Stimulated activated CD8-positive, alpha-beta memory T cell treated with anti-CD3 and anti-CD28 coated beads, Interleukin-4, amount 100 ng/mL, for 24 hours (primary cell): ENCODE measurements at places on chromosomes 3 and 15.

- DNase-seq = no peak
Observed at GRCh38 chr3:86914670-86915069, 76.3 kb downstream of the VGLL3 start.

DNA sequence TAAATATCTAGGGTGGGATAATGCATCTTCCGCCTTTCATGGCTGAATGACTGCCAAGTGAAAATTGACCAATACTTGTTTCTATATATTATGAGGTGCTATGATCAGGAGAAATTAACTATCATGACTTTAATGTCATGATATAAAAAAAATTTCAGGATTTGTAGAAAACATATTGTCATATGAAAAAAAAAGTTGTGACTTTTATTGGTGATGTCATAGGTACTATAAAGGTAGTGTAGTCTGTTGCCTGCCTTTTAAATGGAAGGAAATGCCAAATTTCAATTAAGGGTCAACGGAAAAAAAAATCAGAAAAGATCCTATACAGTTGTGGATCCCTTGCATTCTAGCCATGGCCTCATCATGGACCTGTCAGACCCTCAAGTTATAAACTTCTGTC lies 15.5 kb downstream of the LRRC3B start:
- no peak for DNase-seq

GRCh38 chr15:50059883-50060282 lies 59.1 kb downstream of the ATP8B4 start:
- DNase-seq = no peak

- DNase-seq = no peak
Observed at GRCh38 chr3:36678216-36679013, 85.9 kb downstream of the DCLK3 start.

- DNase-seq = no peak
Observed at GRCh38 chr3:46643701-46644100, 31.4 kb downstream of the FAM240A start.

- DNase-seq = no peak
Observed at GRCh38 chr3:178526291-178526690, 9.9 kb upstream of the KCNMB2 start.

GRCh38 chr3:107962946-107963345 lies 127.9 kb downstream of the CD47 start:
- no peak for DNase-seq

DNA sequence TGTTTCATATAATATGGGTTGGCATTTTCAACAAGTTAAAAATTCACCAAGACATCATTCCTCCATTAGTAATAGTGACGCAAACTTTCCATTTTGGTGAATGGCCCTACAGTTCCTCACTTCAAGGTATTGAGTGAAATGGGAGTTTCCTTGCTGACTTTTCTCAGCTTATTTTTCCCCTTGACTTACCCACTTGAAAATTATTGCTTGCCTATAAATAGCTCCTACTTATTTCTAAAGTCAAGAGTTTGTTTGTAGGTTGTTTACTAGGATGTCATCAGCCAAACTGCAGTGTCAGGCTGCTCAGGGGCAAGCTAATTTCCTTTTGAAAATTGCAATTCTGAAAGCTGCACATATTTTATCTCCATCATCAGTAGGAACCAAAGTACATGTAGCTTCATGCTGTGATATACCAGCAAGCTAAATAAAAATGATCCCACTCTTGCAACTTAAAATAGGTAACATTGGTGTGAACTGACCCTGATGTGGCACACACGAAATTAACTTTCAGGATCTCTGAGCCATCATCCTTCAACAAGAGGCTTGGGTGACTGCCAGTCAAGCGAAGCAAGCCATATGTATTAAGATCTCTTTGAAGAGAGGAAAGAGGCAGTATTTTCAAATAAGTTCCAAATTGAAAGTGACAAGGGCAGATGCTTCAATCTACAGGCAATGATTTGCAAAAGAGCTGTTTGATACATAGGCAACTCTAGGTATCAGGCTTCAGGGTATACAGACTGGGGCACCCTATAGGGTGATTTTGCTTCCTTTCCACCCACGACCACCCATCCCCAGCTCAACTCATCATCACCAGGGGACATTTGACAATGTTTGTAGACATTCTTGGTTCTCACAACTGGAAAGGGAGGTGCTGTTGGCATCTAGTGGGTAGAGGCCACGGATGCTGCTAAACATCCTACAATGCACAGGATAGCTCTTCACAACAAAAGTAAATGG lies 66.8 kb upstream of the RASGRP1 start:
- DNase-seq = no peak

- DNase-seq = no peak
Observed at GRCh38 chr3:182268711-182269110, 524.6 kb upstream of the ATP11B start.

- DNase-seq = no peak
Observed at GRCh38 chr3:168083906-168084305, 11.8 kb downstream of the GOLIM4 start.

- DNase-seq = no peak
Observed at GRCh38 chr3:55541016-55541415, 53.9 kb upstream of the WNT5A start.

DNA sequence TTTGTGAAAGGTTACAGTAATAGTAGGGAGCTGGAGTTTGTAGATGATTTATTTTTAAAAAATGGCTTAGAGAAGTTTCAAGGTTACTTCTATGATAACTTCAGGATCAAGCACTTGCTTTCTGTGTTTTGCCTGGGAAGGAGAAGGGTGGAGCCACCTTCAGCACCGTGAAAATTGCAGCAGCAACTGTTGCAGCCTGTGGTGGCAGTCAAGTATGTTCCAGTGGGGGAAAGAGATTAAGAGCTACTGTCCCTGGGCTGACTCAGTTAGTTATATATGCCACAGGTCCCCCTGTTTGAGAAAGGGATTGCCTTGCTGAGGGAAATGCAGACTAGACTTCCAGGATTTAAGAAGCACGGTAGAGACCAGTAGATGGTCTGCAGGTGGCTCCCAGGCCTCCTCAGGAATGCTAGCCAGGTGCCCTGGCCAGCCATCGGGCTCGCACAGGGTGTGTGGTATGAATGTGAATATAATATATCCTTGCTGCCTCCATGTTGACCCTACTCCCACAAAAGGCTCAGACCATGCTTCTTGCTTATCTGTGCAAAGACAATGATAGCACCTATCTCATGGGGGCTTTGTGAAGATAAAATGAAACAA lies 389.5 kb downstream of the CACNA2D3 start:
- no peak for DNase-seq

GRCh38 chr15:73637527-73637926 lies 4.3 kb upstream of the NPTN start:
- DNase-seq = no peak
